K562 (cell line): ENCODE measurements at places on chromosomes 12 and 14. TPM values are rescaled to one million over a fixed set of nuclear protein-coding genes. Genes with fewer than 3 reads are reported as not detected.

- peak; percentile 70 for DNase-seq
Measured at GRCh38 chr14:54728700-54729527, 162.0 kb downstream of the SAMD4A start.

GRCh38 chr14:77290705-77291104 is 19.7 kb upstream of the NGB start:
- DNase-seq = no peak

GRCh38 chr12:71558445-71558844 is 105.2 kb downstream of the ZFC3H1 start:
- DNase-seq = no peak

- DNase-seq = no peak
Measured at GRCh38 chr14:99047441-99048031, 224.5 kb downstream of the BCL11B start.

The SAMD15 gene
- total RNA-seq = 0.11 and 0.22 TPM in 2 replicates

The B3GNT4 gene
- total RNA-seq = 1.6 and 2.2 TPM in 2 replicates

The AKAP3 gene
- total RNA-seq = 0.44 and 0.85 TPM in 2 replicates

- DNase-seq = no peak
Measured at GRCh38 chr12:110282300-110282860, 1.3 kb downstream of the ATP2A2 start.

The NTF3 gene
- total RNA-seq = not detected in 2 replicates

The NUMB gene
- 38.3 and 39.4 TPM in 2 replicates for total RNA-seq

GRCh38 chr12:6532927-6533652 is 1.2 kb upstream of the GAPDH start:
- peak; percentile 25 for DNase-seq

DNA sequence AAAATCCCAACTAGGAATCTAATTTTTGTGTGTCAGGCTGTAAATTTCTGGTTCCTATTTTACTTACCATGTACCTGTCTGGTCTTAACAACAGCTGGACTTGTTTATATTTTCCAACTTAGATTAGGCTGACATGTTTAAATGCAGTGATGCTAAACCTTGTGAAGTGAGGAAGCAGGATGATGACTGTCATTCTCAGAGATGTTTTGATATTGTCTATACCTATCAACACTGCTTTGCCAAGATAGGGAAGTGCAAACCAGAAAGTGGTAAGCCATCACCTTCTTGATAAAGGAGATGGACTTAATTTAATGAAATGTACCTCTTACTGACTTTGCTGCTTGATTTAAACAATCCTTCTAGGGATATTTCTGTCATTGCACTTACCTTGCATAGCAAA is 2.1 kb downstream of the BICD1 start:
- DNase-seq = no peak

DNA sequence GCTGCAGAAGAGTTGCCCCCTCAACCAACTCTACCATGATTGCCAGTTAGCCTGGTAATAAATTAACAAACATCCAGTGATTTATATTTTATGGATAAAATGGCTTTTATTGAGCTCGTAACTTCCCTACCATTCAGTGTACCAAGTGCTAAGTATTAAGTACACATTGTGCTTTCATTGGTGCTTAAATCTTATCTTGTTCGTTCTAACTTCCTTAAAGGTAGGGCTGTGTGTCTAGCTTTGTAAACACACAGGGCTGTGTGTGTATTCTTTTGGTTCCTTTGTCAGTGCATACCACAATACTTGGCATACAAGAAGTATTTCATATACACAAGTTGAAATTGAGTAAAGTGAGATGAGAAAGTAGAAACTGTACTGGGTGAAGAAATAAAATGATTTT is 80.4 kb downstream of the KCNC2 start:
- no peak for DNase-seq

GRCh38 chr14:61718039-61718438 is 22.7 kb downstream of the HIF1A start:
- no peak for DNase-seq

DNA sequence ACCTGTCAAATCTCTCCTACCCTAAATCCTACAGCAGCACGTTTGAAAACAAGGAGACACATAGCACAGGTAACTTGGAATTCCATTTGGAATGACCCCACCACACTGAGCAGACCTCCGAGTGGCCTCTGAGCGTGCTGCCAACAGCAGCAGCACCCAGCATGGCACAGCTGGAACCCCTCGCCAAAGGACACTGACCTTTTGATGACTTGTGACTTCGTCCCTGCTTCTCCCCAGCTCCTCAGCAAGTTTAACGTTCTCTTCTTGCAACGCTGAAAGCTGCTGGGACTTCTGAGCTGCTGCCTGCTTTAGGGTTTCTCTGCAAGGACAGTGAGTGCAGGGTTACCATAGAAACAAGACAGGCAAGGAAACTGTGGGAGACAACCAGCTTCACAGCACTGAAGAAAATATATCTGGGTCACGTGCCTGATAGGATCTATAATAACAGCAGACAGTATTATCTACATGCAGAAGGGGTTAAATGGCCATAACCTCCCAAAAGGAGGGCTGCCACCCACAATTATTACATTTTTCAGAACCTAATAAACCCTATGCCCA is 43.3 kb upstream of the VPS33A start:
- no peak for DNase-seq

DNA sequence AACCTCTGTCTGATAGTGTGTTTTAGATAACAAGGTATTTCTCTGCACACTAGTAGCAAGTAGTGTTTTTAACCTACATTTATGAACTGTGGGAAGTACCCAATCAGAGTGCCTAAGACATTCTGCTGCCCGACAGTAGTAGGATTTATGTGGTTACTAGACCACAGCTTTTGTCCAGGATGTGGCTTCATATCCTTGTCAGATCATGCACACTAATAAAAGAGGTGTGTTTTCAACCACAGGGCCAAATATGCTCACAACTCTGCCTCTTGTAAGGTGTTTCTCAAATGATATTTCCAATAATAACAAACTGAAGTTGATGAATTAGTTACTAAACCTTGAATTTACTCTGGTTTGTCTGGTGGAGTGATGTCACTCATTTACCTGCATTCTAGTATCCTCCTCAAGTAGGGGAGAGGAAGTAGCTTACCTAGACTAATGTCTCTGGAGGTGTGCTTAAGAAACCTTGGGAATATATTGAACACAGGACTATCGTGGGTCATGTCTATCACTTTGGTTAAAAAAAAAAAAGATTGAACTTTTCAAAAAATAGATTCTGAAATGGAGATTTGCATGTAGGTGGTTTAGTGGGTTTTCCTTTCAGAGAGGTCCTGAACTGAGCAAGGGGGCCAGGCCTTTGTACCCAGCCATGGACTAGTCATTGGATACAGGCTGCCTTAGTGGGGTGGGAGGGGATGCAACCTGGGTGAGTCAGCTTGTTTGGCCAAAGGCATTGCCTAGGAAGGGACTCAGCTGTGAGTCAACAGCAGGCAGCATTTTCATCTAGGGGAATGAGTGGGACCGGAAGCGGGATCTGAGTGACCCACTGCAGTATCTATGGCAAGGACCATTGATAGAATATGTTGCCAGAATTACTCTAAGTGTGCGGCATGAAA is 14.1 kb downstream of the FBXW8 start:
- DNase-seq = no peak

DNA sequence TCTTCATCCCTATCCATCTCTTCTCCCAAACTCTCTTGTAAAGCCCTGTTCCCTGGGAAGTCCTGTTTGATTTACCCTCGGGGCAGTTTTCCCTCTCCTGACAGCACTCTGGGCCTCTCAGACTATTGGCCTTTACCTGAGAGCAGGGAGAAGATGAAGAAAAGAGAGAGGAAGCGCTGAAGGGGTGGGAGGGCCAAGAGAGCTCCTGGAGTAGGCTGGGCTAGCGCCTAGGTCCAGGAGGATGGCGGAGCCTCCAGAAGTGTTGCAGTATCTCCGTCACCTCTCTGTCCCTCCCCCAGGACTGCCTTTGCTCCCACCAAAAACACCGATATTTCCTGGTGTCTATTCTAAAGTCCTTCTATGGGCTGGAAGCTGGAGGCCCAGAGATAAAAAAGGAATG is 5.7 kb upstream of the IGFBP6 start:
- DNase-seq = no peak

DNA sequence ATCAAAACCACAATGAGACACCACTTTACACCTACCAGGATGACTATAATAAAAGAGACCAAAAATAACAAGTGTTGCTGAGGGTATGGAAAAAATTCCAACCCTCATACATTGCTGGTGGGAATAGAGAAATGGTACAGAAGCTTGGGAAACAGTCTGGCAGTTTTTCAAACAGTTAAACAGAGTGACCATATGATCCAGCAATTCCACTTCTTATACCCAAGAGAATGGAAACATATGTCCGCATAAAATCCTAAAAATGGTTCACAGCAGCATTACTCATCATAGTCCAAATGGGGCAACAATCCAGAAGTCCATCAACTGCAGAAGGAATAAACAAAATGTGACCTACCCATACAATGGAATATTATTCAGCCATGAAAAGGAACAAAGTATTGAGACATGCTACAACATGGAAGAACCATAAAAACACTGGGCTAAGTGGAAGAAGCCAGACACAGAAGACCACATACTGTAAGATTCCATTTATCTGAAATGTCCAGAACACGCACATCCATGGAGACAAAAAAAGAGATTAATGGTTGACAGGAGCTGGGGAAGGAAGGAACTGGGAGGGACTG is 44.5 kb downstream of the CHGA start:
- DNase-seq = no peak

- peak; percentile 56 for DNase-seq
Measured at GRCh38 chr14:92039063-92039718, 668 bp downstream of the TRIP11 start.

The THAP2 gene
- total RNA-seq = 4.0 and 5.7 TPM in 2 replicates

GRCh38 chr12:117421068-117421752 is 59.8 kb upstream of the NOS1 start:
- DNase-seq = no peak

The ASCL1 gene
- total RNA-seq = not detected in 2 replicates

The OSGEP gene
- total RNA-seq = 31.4 and 39.1 TPM in 2 replicates

DNA sequence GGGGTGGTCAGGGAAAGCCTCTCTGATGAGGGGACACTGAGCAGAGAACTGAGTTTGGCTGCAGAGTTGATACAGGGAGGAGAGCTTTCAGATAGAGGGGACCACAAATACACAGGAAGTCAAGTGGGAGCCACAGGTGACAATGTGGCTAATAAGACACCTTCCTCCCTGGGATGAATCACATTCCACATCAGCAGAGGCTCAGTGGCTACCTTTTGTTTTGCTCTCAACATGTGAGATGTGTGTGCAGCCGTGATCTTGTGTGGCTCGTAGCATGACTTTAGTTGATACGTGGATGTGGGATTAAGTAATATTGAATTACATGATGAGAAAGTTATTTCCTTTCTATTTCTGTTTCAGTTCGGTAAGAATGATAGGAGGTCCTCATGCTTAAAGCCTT is 7.5 kb downstream of the CRADD start:
- no peak for DNase-seq

- no peak for DNase-seq
Measured at GRCh38 chr14:101110729-101111619, 207.5 kb upstream of the RTL1 start.

DNA sequence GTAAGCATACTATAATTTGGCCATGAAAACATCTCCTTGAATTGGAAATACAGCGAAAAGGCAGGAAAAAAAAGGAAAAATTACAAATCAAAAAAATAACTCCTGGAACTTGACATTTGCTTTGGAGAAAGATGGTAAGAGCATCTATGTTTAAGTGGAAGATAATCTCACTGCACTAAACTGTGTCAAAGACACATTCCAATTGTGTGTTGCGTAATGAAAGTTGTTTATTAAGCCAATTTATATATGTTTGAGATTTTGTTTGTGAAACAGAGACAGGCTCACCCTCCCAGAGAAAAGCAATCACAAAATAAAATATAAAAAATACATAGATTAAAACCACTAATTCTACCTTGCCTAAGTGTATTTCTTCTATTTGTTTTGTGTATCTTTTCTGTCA is 11.1 kb upstream of the ATXN7L3B start:
- DNase-seq = no peak

The RNASE2 gene
- not detected in 2 replicates for total RNA-seq

DNA sequence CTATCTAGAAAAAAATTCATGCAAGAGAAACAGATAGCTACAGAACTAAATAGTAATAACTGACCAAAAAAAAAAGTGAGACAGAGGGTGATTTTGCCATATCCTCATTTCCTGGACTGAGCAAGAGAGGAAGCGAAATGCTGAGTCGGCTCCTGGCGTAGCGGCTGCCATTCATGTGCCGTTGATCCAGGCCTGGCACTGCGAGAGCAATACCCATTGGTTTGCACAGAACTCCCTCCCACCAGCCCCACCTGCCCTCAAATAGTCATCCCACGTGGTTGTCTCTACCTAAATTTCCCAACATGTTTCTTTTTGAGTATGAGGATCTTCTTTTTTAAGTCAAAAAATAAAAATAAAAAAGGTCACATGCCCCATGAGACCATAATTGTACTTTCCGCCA is 9.4 kb upstream of the WNT5B start:
- DNase-seq = no peak

- no peak for DNase-seq
Measured at GRCh38 chr14:39050389-39050788, 52.6 kb downstream of the SEC23A start.

DNA sequence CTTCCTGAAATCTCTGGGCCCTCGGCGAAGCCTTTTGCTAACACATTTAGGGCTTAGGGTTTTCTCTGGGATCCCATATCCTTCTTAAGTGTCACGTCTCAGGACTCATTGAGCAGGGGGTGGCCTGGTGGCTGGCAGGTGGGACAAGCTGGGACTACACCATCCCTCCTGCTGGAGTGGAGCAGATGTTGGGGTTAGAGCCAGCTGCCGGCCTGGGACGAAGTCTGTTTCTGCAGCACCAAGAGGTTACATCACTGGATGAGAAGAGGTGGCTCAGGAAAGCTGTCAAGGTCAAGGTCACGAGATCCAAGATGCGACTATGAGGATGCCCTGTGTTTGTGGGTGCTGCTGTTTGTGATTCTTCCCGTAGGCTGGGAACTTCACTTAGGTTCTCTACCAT is 16.3 kb downstream of the SMCO2 start:
- DNase-seq = no peak

DNA sequence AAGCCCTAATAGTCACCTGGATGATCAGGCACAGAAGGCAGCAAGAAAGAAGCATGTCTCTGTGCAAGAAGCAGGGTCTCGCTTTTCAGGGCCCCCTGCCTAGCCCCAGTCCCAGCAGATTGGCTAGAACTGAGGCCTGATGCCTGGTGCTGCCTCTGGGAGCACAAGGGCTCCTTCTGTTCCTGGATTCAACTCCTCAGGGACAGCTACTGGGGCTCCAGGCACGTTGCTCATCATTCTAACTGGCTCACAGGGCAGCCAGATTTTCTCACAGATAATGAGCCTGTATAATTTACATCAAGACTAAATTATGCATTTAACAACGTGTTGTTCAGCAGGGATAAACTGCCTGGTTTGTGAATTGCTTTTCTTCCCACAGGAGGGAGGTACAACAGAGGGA is 106.5 kb upstream of the PLXNC1 start:
- no peak for DNase-seq
